CD4-positive, alpha-beta T cell treated with Interleukin-1 beta for 1 hour (primary cell): ENCODE measurements at places on chromosomes 13 and 19.
A peak's percentile ranks its signal among the peaks of the same experiment; 100 is the strongest.

- DNase-seq: no peak
Observed at GRCh38 chr13:110225609-110226574, 81.1 kb downstream of the COL4A1 start.

DNA sequence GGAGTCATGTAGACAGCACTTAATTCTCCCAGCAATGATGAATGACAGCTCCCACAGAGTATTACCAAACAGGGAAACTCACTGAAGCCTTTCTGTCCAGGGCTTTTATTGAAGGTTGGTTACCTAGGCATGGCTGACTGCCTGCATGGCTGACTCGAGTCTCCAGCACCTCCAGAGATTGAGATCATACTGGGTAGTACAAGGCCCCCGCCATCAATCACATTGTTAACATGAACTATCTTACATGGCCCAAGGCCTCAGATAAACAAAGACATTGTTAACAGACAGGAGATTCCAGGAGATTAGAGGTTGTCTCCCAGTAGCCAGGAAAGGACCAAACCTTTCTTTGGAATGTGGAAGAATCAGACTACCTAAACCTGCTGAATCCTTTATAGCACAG lies 128.3 kb upstream of the LSM14A start:
- DNase-seq: no peak

DNA sequence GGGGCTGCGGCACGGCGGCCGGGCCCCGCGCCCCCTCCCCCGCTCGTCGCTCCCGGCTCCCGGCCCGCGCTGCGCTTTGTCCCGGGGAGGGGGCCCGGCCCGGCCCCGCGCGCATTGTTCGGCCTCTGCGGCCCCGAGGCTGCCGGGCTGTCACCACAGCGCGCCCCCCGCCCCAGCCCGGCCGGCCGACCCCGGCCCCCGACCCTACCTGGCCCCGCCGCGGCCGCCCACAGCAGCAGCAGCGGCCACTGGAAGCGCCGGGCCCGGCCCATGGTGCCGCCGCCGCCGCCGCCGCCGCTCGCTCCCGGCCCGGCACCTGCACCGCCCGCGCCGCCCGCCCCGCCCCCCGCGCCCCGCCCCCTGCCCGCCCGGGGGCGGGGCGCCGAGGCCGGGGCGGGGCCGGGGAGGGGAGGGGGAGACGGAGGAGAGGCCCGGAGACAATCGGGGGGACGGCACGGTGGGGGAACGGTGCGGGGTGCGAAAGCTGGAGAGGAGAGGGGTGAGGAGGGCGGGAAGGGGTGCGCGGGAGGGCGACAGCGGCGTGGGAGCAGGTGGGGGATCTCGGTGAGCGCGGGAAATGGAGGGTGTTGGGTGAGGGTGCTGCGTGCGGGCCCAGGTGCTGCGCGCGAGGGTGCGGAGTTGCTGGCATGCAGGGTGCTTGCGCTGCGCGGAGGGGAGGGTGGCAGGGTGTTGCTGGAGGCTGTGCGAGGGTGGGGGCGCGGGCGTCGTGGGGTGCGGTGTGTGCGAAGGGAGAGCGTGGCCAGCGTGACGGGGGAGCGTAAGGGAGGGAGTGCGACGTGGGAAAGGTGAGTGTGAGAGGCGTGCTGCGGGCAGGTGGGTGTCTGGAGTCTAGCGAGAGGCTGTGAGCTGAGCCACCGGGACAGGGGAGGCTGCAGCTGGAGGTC lies at the start of gene CADM4:
TSS of gene CADM4 (minus strand) at position 332 of the 905 bp plus-strand sequence. CDS start at position 272, 60 bp downstream.
- DNase-seq: peak; percentile 58

- no peak for DNase-seq
Observed at GRCh38 chr19:40604171-40604646, 3.0 kb downstream of the LTBP4 start.

- no peak for DNase-seq
Observed at GRCh38 chr19:43575955-43576878, 616 bp downstream of the PINLYP start.

DNA sequence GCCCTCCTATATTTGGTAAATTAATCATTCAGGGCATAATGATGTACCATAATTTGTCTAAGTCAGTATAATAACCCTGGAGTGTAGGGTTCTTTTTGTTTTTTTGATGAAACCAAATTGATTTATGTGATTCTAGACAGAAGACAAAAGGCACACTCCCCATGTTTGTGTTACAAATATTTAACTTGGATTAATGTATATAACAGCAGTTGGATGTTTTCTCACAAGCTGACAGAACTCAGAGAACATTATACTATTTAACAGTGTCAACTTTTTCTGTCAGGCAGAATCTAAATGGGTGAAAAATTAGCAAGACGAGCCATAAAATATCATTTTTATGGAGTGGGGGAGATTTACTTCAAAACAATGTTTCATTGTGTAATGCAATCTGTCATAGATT lies 15.2 kb downstream of the CBY2 start:
- no peak for DNase-seq

DNA sequence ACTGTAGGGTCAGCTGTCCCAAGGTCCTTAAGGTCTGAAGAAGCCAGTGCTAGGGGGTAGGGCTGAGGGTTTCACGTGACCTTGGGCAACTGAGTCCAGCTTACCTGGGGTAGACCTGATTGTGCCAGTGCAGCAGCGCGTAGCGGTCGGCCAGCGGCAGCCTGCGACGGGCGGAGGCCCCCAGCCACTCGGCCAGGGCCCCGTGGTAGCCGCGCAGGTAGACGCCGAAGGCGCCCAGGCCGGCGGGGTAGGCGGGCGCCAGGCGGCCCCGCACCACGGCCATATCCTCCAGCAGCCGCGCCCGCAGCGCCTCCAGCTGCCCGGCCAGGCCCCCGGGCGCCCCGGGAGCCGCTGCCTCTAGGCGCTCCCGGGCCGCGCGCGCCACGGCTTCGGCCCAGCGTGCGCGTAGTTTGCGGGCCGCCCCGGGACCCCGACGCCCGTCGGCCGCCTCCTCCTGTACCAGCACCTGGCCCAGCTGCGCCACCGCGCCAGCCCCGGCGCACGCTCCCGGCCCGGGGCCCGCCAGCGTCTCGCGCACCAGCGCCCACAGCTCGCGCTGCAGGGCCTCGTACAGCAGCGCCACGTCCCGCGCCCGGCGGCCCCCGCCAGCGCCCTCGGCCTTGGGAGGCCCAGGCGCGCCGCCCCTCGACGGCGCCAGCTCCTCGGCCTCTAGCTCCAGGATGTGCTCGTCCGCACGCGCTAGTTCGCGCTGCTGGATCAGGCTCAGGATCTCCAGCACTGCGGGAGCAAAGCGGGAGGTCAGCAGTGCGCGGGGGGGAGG lies 10.9 kb downstream of the EXOC3L2 start:
- no peak for DNase-seq

- peak; percentile 64 for DNase-seq
Observed at GRCh38 chr13:105139380-105140285, 1395.8 kb downstream of the EFNB2 start.

- DNase-seq: no peak
Observed at GRCh38 chr13:100433475-100433874, 155.1 kb downstream of the GGACT start.

DNA sequence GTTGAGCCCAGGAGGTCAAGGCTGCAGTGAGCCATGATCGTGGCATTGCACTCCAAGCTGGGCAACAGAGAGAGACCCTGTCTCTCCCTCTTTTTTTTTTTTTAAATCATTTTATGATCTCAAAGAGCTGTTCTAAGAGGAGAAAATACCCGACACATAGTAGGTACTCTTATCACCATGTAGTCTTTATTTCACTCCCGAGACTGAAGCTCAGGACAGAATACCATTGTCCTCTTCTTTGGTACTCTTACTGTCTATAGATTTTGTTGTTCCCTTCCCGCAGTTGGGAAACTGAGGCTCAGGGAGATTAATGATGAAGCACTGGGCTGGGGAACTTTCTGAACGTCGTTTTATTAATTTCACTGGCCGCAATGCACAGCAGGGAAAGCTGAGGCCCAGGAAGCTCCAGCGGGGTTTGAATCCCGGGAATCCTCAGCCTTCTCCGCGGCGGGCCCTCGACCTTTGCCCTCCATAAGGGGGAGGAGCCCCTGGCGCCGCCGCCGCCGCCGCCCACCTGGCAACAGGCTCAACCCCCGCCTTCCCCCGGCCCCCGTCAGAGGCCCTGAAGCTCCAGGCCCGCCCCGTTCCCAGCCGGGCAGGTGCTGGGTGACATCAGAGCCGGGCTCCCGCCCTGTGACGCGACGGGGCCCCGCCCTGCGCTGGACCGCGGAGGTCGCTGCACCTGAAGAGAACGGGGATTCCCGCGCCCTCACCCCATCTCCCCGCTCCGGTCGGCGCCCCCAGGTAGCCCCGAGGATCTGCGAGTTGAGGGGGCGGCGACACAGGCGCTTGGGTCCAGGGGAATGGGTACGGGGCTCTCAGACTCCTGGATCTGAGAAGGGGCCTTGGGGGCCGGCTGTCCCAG lies 1.6 kb downstream of the MYH14 start:
- DNase-seq: no peak

DNA sequence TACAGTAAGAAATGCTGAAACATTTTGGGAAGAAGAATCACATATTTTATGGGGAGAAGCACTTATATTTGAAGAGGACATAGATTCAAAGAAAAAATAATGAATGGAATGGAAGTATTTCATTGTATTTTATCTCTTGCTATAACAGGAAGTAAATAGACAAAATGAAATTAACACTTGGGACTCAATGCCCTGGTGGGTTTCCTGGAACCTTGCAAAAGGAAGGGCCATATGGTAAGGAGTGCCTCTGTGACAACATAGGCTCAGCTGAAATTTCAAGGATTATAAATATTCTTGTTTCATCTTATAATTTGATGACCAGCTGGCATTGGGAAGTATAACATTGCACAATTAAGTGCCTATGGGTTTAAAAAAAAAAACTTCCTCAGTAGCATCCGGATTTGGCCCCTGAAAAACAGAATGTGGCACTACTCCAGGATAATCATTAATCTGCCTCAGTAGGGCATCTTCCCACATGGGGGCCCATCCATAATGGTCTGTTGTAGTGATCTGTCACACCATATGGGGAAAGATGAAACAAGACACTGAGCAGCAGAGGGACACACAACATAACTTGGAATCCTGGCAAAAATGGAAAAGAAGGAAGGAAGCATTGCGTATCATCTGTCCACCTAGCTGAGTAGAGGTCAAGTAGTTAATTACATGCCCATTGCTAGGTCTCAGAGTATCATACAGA lies 321.6 kb downstream of the NDFIP2 start:
- DNase-seq: no peak

DNA sequence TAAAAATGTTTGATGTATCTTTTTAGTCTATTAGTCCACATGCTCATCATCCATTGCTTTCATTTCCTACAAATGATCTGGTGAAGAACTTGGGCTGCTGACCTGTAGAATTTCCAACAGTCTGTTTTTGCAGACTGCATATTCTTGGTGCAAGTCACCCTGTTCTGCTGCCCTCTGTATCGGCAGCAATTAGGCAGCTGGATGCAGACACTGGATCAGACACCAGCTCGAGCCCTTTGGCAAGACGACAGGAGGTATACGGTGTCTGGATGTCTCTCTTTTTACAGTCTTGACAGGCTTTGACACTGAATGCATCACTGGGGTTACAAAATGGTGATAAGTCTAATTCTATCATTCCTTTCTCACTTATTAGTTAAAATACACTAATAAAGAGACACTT lies 21.8 kb downstream of the MTRF1 start:
- DNase-seq: no peak

DNA sequence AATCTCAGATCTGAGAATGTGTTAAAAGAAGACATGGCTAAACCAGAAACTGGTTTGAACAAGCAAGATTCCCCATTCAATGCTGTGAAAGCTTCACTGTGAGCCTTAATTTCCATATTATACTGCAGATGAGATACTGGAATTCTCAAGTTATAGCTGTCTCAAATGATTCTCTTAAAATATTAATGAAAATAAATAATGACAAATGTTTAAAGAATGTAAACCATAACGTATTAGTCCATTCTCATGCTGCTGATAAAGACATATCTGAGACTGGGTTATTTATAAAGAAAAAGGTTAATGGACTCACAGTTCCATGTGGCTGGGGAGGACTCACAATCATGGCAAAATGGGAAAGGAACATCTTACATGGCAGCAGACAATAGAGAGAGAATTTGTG lies 667.8 kb downstream of the SLITRK1 start:
- no peak for DNase-seq

DNA sequence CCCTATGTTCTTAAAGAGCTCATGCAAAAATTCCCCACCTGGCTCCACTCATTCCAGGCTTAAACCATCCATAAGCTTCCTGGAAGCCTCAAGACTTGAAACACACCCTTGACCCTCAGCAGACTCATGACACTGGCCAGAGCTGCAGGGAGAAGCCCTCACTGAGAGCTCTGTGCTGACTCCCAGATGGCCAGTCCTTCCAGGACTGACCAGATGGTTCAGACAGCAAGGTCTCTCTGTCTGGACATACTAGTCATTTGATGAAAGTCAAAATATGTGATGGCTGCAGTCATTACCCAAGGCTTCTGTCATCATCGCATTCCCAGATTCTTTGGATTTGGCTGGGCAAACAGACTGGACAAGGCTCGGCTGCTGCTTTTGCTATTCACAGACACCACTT lies 397.4 kb downstream of the FOXO1 start:
- no peak for DNase-seq

GRCh38 chr19:13621413-13621812 lies 115.1 kb upstream of the CACNA1A start:
- peak; percentile 2 for DNase-seq

GRCh38 chr19:55319785-55320184 lies 5.4 kb downstream of the TMEM150B start:
- DNase-seq: no peak

GRCh38 chr13:30133996-30134395 lies 173.4 kb downstream of the KATNAL1 start:
- no peak for DNase-seq

- DNase-seq: no peak
Observed at GRCh38 chr19:1046836-1047695, 7.2 kb downstream of the ABCA7 start.

GRCh38 chr13:108752276-108752675 lies 122.9 kb downstream of the MYO16 start:
- DNase-seq: no peak

DNA sequence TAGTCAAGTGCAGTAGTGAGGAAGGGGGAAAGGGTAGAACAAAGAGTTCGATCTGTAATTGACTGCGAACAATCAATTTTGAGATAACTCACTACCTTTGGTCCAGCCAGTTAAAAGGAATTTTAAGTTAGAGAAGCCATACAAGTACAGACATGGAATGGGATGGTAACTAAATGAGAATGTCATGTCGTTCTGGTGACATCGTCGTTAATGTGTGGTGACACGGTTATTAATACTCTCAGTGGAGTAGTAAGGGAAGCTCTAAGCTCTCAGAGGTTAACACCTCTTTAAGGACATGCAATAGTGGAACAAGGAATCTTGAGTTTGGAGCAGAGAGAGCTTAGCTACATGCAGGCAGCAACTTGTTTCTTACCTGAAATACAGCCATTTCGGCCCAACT lies 154.9 kb upstream of the KLF12 start:
- no peak for DNase-seq

- no peak for DNase-seq
Observed at GRCh38 chr13:53250272-53250875, 221.8 kb downstream of the OLFM4 start.

DNA sequence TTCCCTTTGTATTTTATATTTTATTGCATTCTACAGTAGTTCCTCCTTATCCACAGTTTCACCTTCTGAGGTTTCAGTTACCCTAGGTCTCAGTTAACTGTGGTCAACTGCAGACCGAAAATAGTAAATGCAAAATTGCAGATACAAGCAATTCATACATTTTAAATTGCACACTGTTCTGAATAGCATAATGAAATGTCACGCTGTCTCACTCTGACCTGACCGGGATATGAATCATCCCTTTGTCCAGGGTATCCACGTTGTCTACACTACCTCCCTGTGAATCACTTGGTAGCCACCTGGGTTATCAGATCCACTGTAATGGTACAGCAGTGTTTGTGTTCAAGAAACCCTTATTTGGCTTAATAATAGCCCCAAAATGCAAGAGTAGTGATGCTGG lies 325.0 kb downstream of the DNAJC15 start:
- DNase-seq: no peak

- no peak for DNase-seq
Observed at GRCh38 chr19:49560358-49560900, 19.9 kb downstream of the NOSIP start.
